ENCODE measurements at places on chromosomes 12 and 14. TPM values are rescaled to one million over a fixed set of nuclear protein-coding genes. Genes with fewer than 3 reads are reported as not detected.

- no peaks in the 10 kb centered on the region for H3K4me1 ChIP-seq
- H3K4me3 ChIP-seq: no peak overlapping the region
- H3K27ac ChIP-seq: no peak overlapping the region
Measured at GRCh38 chr12:105461271-105461943, 130.9 kb downstream of the C12orf75 start.

GRCh38 chr14:99460793-99461192 is 19.9 kb downstream of the SETD3 start:
- H3K4me3 ChIP-seq: no peak overlapping the region
- peak; percentile 39 for DNase-seq
- no peaks in the 10 kb centered on the region for H3K4me1 ChIP-seq
- H3K27me3 ChIP-seq: no peaks in the 10 kb centered on the region
- H3K36me3 ChIP-seq: peaks cover 1% of the 10 kb centered on the region
- H3K27ac ChIP-seq: no peak overlapping the region

- no peak overlapping the region for H3K4me3 ChIP-seq
- H3K4me1 ChIP-seq: no peaks in the 10 kb centered on the region
- H3K27ac ChIP-seq: no peak overlapping the region
- no peaks in the 10 kb centered on the region for H3K27me3 ChIP-seq
- no peaks in the 10 kb centered on the region for H3K36me3 ChIP-seq
Measured at GRCh38 chr12:4153343-4153892, 120.1 kb upstream of the CCND2 start.

Gene ALG10
- 5.8 TPM for total RNA-seq

- H3K27ac ChIP-seq: no peak overlapping the region
- H3K36me3 ChIP-seq: no peaks in the 10 kb centered on the region
- no peak overlapping the region for H3K4me3 ChIP-seq
- no peaks in the 10 kb centered on the region for H3K27me3 ChIP-seq
Measured at GRCh38 chr14:63287666-63288483, 30.9 kb downstream of the GPHB5 start.

- H3K36me3 ChIP-seq: no peaks in the 10 kb centered on the region
- no peaks in the 10 kb centered on the region for H3K27me3 ChIP-seq
- H3K4me1 ChIP-seq: peaks cover 12% of the 10 kb centered on the region
- no peak overlapping the region for H3K27ac ChIP-seq
- DNase-seq: no peak
- no peak overlapping the region for H3K4me3 ChIP-seq
Measured at GRCh38 chr12:46777587-46777986, 48.2 kb downstream of the SLC38A4 start.

DNA sequence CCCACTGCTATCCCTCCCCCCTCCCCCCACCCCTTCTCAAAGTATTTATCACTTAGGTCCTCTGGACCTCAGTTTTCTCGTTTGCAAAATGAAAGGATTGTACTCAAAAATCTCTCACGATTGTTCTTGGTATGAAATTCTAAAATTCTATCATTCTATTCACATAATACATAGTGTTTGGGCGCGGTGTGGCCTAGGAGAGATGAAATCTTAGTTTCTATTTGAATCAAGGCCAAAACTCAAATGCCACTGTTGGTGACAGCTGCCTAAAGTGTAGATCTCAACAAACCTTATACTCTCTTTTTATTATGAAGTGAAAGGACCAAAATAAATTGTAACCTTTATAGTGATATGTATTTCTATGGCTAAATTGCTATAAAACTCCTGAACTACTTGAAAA is 23.7 kb upstream of the YAF2 start:
- no peaks in the 10 kb centered on the region for H3K27me3 ChIP-seq
- H3K4me1 ChIP-seq: no peaks in the 10 kb centered on the region
- no peaks in the 10 kb centered on the region for H3K36me3 ChIP-seq
- H3K27ac ChIP-seq: no peak overlapping the region
- no peak for DNase-seq

DNA sequence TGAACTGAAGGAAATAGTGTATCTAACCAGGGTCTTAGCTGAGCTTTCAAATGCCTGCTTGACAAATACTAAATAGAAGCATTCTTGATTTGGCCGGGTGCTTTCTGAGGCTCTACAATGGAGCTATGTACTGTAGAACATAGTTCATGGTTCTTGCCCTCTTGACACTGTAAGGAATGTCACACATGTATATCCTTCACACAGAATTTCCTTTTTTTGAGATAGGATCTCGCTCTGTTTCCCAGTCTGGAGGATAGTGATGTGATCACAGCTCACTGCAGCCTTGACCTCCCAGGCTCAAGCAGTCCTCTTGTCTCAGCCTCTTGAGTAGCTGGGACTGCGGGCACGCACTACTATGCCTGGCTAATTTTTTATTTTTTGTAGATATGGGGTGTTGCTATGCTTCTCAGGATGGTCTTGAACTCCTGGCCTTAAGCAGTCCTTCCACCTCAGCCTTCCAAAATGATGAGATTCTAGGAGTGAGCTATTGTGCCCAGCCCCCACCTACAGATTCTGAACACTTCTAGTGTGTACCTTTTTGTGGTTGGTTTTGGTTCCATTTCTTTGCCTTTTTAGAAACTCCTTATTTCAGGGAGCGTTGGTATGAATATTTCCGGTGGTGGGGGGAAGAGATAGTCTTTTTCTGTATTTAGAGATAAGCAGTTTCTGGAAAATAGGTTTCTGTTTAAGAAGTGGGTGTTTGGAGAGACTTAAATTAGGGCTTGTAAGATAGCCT is 4.2 kb downstream of the MLXIP start:
- no peak for DNase-seq
- H3K27ac ChIP-seq: no peak overlapping the region
- peak overlapping the region; percentile 7 for H3K4me3 ChIP-seq

GRCh38 chr14:61477712-61478462 is 156.5 kb downstream of the PRKCH start:
- no peak overlapping the region for H3K4me3 ChIP-seq
- H3K27me3 ChIP-seq: no peaks in the 10 kb centered on the region
- DNase-seq: peak; percentile 47
- H3K27ac ChIP-seq: peak overlapping the region; percentile 92
- H3K4me1 ChIP-seq: peaks cover 30% of the 10 kb centered on the region

GRCh38 chr12:70264067-70264867 is 21.0 kb downstream of the CNOT2 start:
- no peaks in the 10 kb centered on the region for H3K4me1 ChIP-seq
- no peak for DNase-seq
- H3K27ac ChIP-seq: no peak overlapping the region
- H3K27me3 ChIP-seq: no peaks in the 10 kb centered on the region
- H3K36me3 ChIP-seq: no peaks in the 10 kb centered on the region

DNA sequence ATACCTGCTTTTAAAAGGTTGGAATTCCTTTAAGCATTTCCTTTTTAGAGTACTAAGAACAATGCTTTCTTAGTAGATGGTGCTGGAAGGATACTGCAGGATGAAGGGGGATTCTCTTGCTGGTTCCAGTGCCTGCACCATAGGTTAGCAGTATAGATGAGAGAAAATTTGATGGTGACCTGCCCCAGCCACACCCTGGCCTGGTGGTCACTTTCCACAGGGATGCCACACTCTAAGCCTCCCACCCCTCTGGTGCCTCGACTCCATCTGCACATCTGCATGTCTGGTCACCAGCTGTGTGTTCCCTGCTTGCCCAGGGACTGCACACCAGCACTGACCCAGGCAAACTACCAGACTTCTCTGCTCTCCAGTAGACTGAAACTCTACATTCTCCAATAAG is 19.1 kb downstream of the SLC2A3 start:
- DNase-seq: no peak
- H3K4me3 ChIP-seq: no peak overlapping the region
- no peaks in the 10 kb centered on the region for H3K27me3 ChIP-seq

GRCh38 chr12:45518291-45519235 is 210.9 kb upstream of the ARID2 start:
- no peaks in the 10 kb centered on the region for H3K4me1 ChIP-seq
- no peaks in the 10 kb centered on the region for H3K36me3 ChIP-seq
- no peak for DNase-seq
- H3K4me3 ChIP-seq: no peak overlapping the region
- H3K27ac ChIP-seq: no peak overlapping the region

- no peaks in the 10 kb centered on the region for H3K36me3 ChIP-seq
- no peak overlapping the region for H3K4me3 ChIP-seq
- peaks cover 9% of the 10 kb centered on the region for H3K4me1 ChIP-seq
- H3K27me3 ChIP-seq: no peaks in the 10 kb centered on the region
Measured at GRCh38 chr14:31090883-31091764, 64.9 kb upstream of the STRN3 start.

GRCh38 chr14:105711841-105712460 is 185.6 kb downstream of the TMEM121 start:
- no peaks in the 10 kb centered on the region for H3K4me1 ChIP-seq
- no peak for DNase-seq
- H3K27me3 ChIP-seq: no peaks in the 10 kb centered on the region
- H3K36me3 ChIP-seq: no peaks in the 10 kb centered on the region
- no peak overlapping the region for H3K4me3 ChIP-seq

DNA sequence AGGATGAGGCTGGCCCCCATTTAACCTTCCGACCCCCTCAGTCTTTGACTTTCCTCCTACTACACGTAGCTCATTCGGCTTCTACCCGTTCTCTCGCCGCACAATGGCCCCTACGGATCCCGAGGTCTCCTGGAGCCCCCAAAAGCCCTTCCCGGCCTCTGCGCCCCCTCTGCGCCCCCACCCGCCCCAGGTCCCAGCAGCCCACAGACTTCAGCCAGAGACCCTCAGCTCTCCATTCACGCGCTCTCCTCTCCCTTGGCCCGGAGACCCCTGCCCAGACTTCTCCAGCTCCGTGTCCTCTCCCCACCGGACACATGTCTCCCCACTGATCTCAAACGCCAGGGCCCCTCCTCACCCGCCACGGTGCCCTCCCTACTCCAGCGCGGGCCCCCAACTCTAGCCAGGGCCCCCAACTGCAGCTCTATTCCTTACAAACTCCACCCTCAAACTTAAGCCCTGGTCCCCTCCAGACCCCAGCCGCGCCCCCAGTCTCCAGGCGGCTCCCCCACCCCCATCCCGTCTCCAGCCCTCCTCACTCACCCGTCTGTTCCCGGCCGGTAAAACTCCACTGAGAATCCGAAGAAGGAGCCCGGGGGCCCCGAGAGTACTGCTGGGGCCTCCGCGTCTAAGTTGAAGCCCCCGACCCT is 502 bp downstream of the ITGA5 start:
- H3K4me1 ChIP-seq: peaks cover 33% of the 10 kb centered on the region
- H3K27ac ChIP-seq: peak overlapping the region; percentile 85
- H3K36me3 ChIP-seq: peaks cover 3% of the 10 kb centered on the region
- peak overlapping the region; percentile 95 for H3K4me3 ChIP-seq
- no peaks in the 10 kb centered on the region for H3K27me3 ChIP-seq
- DNase-seq: no peak

GRCh38 chr14:69669375-69669774 is 58.0 kb downstream of the SUSD6 start:
- H3K4me1 ChIP-seq: peaks cover 11% of the 10 kb centered on the region
- no peak overlapping the region for H3K27ac ChIP-seq
- no peaks in the 10 kb centered on the region for H3K27me3 ChIP-seq
- H3K4me3 ChIP-seq: no peak overlapping the region

DNA sequence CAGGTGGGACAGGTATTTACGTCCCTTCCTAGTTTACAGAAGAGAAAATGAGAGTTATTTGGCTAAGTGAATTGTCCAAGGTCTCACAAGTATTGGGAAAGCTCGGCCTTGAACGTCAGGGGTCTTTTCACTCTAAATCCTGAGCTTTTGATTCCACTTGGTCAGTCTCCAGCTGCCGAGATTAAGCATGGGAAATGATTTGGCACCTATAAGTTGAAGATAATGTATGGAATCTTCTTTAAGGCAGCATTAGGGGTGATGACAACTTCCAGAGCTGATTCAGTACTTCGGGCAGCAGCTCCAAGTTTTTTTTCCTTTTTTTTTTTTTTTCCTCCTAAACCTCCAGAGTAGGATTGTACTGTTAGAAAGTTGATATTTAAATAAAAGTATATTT is 722 bp downstream of the FAM234B start:
- peaks cover 3% of the 10 kb centered on the region for H3K4me1 ChIP-seq
- no peak overlapping the region for H3K27ac ChIP-seq
- DNase-seq: peak; percentile 3
- H3K4me3 ChIP-seq: peak overlapping the region; percentile 96
- H3K27me3 ChIP-seq: no peaks in the 10 kb centered on the region
- H3K36me3 ChIP-seq: no peaks in the 10 kb centered on the region

DNA sequence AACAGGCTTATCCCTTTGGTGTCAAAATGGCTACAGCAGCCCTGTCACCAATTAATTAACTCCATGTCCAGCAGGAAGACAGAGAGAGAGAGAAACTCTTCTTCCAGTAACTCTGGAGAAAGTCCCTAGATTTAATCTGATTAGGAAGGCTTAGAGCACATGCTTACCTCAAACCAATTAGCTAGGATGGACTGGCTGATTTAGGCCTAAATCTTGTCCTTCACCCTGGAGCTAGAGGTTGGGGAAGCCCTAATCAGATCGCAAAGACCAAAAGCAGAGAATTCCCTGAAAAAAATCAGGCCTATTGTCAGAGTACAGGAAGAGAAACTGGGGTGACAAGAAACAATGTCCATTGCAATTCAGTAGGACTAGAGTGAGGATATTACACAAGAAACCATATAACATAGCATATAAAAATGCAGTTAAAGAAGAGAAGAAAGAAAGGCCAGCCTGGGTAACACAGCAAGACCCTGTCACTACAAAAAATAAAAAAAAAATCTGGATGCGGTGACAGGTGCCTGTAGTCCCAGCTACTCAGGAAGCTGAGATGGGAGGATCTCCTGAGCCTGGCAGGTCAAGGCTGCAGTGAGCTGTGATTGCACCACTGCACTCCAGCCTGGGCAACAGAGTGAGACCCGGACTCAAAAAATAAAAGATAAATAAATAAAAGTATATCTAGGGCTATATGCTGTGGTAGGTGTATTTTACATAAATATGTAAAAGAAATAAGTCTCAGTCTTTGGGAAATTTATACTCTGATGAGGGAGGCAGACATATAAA is 34.9 kb upstream of the TUBA1A start:
- no peaks in the 10 kb centered on the region for H3K27me3 ChIP-seq
- no peaks in the 10 kb centered on the region for H3K36me3 ChIP-seq
- no peak overlapping the region for H3K27ac ChIP-seq
- no peak overlapping the region for H3K4me3 ChIP-seq
- peaks cover 10% of the 10 kb centered on the region for H3K4me1 ChIP-seq

GRCh38 chr12:114479831-114480230 is 73.9 kb upstream of the TBX5 start:
- H3K4me3 ChIP-seq: peak overlapping the region; percentile 60
- DNase-seq: no peak
- peaks cover 10% of the 10 kb centered on the region for H3K27me3 ChIP-seq
- no peaks in the 10 kb centered on the region for H3K4me1 ChIP-seq

Gene PTGDR
- not detected for total RNA-seq

DNA sequence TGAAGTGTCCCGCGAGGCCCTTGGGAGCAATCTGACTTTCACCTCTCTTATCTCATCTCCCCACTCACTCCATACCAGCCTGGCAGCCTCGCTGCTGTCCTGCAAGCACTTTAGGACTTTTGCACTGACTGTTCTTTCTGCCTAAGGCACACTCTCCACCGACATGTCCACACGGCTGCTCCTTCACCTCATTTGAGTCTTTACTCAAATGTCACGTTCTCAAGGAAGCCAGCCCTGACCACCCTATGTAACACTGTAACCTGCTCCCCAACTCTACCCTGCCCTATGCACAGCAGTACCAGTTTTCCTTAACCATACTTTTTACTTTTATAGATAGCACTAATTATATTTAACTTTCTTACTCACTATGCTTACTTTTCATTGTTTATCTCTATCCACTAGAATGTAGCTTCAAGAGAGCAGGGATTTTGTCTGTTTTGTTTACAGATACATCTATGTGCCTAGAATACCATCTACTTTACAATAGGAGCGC is 32.0 kb downstream of the PRKD1 start:
- H3K36me3 ChIP-seq: no peaks in the 10 kb centered on the region
- H3K27me3 ChIP-seq: no peaks in the 10 kb centered on the region
- no peak for DNase-seq
- H3K4me3 ChIP-seq: no peak overlapping the region

All from fibroblast of lung (primary cell).